NCI-H1417 (cell line): ENCODE measurements at places on chromosomes 3 and 15.

DNA sequence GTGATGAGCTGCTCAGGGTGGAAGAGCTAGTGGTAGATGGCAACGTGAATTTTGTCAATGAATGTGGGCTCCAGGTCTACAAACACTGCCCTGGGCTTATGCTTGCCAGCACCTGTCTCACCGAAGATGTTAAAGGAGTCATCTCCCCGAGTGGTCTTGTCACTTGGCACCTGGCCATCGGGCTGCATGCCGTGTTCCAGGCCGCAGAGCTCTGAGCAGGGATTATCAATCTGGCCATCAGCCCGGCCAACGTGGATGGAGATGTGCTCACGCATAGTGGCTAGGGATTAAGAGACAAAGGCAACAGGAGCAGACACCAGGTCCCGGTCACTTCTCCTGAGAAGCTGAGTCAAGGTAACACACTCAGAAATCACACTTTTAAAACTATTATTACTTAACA is 54.8 kb upstream of the ACTC1 start:
- no peak for DNase-seq

DNA sequence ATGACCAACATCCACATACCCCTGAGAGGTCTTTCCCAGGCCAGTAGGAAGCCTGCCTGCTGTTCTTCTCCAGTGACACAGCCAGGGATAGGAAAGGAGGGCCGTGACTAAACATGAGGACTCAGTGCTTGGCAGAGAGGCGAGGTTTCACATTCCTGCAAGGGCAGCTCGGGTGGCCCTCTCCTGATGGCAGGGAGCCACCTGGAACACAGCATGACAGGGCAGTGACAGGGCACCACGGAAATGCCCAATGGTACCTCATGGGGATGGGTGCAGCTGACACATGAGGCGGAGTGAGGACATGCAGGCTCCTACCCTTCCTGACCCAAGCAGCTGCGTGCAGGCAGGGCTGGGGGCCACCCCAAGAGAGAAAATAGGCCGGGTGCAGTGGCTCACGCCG is 7.4 kb upstream of the TGM5 start:
- DNase-seq, result no peak

GRCh38 chr3:140521751-140522445 is 156.0 kb upstream of the TRIM42 start:
- no peak for DNase-seq

DNA sequence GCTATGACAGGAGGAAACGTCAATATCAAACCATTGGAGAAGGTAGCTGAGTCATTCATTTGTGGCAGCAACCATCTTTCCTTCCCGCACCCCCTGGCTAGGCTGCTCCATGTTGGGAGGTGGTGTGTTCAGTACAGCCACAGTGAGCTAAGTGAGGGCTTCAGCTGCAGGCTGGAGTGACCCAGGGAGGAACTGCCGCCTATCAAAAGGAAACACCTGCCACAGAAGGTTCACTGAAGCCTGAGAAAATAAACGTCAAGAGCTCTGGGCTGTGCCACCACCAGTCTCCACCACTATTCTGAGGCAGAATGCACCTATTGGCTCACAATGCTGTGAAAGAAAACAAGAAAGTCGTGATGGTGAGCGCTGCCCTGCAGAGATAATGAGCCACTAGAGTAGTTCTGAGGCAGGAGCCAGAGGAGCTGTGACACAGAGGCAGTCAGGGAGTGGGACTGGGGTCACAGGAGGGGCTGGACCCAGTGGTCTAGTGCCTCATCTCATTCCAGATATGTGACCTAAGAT is 34.8 kb upstream of the CD47 start:
- DNase-seq, result peak; percentile 80

DNA sequence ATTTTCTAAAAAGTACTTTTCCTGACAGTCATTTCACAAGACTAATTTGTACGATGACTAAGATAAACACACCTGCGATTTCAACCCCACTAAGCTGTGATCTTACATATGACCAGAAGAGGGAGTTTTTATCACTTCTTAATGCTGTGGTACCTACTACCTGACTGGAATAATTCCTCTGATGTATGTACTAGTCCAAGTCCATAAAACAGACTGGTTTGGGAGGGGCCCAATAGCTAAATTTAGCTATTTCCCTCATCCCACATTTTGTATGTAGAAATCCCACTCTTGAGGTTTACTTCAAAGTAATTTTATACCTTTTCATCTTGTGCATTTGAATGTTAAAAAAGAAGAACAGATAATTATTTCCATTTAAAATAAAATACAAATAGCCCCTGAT is 49.7 kb upstream of the SCAANT1 start:
- peak; percentile 13 for DNase-seq

DNA sequence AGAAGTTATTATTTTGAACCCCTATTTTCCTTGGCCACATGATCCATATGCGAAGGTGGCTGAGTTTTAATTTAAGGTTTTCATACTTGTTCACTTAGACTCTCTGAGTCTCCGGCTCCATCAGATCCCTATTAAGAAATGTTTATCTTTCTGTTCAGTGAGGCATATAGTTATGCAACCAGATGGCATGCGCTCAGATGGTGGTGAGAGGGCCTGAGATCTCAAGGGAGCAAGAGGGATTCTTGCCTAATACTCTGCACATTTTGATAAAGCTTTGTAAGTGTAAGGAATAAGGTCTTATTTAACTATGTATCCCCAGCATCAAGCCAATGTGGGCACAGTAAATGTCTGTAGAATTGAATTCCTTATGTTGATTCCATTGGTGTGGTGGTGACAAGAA is 78.9 kb upstream of the DPH6 start:
- no peak for DNase-seq

GRCh38 chr15:28887339-28888174 is 1.8 kb downstream of the APBA2 start:
- DNase-seq, result no peak

GRCh38 chr15:69976366-69976994 is 121.2 kb downstream of the TLE3 start:
- no peak for DNase-seq

- no peak for DNase-seq
These were observed 51.1 kb downstream of the ATP10A start for GRCh38 chr15:25812073-25812472.
